ENCODE measurements at places on chromosomes 6 and 20.

GRCh38 chr6:117481926-117482239, 591 bp upstream of the DCBLD1 start:
- no peak for DNase-seq

GRCh38 chr6:52305948-52306767, 21.6 kb upstream of the MCM3 start:
- DNase-seq, result no peak

- DNase-seq, result no peak
Observed at GRCh38 chr20:4867051-4867450, 134.3 kb downstream of the SLC23A2 start.

- no peak for DNase-seq
Observed at GRCh38 chr20:59742351-59743095, 138.2 kb downstream of the PHACTR3 start.

GRCh38 chr20:11651138-11651537, 266.6 kb upstream of the BTBD3 start:
- DNase-seq, result no peak

GRCh38 chr6:144624716-144625115, 339.6 kb downstream of the UTRN start:
- DNase-seq, result no peak

All from myocyte (in vitro differentiated cells).